Stimulated activated CD4-positive, alpha-beta T cell treated with anti-CD3 and anti-CD28 coated beads, Interleukin-12 subunit alpha, Interleukin-12 subunit beta, amount 100 ng/mL, for 24 hours (primary cell): ENCODE measurements at places on chromosomes 16 and 17.
A peak's percentile ranks its signal among the peaks of the same experiment; 100 is the strongest.

DNA sequence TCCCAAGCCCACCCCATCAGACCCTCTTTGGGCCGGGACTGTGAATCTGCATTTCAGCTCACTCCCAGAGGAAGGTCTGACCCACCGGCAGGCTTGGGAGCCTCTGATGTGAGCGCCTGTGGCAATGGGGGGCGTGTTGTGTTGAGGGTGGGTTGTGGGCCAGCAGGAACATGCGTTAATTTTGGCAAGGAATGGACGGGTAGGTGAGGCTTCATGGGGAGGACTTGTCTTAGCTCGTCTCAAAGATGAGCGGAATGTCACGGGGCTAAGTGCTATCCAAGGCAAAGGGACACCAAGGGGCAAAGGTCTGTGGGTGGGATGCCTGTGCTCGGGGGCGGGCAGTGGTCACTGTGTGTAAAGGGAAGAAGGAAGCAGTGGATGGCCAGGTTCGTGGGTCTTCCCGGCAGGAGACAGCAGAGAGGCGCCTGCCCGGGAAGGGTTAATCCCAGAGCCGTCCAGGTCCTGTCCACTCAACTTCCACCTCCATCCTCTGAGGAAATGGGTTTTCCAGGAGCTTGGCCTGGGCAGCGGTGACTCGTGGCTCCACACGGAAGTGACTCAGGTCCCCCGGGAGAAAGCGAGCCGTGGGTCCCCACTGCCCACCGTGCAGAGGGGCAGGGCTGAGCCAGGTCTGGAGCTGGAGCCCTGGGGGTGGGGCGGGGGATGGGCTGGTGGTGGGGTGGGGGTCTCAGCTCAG, 17.4 kb downstream of the ADGRG1 start:
- no peak for DNase-seq

DNA sequence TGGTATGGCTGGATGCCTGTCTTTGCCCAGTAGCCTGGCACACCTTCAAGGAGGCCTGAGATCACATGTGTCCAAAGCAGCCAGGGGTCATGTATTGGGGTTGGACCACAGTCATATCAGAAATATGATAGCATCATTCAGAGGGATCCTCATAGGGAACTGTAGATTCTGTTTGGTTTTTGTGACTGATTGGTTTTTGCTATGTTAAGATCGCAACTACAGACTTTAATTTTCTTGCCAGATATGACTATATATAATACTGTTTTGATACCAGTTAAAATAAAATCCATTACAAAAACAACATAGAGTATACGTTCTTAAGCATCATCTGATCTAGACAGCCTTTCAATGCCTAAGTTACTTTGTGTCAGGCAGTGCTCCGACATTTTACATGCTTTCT, 11.8 kb upstream of the SMPD3 start:
- DNase-seq = no peak

DNA sequence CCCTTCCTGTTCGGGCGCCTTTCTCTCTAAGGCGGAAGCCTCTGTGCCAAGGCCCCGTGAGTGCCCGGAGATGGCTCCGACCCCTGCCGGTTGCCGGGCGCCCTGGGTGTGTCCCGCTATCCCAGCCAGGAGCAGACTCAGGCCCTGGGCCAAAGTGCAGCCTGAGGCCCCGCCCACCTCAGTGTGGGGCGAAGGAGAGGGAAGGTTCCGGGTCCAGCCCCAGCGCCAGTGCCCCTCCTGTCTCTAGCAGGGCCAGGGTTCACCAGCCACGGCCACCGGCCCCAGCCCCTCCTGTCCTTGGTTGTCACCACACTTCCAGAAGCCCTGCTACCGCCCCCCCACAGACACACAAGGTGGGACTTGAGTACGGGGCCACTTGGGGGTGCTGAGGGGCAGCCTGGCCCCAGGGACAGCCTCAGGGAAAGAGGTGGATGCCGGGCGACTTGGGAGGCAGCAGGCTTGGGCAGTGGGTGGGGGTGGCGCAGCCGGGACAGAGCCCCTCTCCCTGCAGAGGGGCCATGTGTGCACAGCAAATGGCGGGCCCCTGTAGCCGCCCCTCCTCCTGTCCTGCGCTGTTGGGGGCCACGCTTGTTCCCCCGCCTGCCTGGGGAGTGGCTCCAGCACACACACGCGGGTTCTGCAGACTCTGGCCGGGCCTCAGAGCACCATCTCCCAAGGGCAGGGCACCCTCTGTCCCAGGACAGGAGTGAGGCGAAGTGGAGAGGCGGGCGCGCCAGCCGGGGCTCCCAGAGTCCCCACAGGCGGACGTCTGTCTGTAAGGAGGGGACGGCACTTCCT, 6.0 kb downstream of the C1QTNF8 start:
- DNase-seq = no peak

GRCh38 chr17:33977729-33978514, 277.2 kb upstream of the CCL2 start:
- no peak for DNase-seq

DNA sequence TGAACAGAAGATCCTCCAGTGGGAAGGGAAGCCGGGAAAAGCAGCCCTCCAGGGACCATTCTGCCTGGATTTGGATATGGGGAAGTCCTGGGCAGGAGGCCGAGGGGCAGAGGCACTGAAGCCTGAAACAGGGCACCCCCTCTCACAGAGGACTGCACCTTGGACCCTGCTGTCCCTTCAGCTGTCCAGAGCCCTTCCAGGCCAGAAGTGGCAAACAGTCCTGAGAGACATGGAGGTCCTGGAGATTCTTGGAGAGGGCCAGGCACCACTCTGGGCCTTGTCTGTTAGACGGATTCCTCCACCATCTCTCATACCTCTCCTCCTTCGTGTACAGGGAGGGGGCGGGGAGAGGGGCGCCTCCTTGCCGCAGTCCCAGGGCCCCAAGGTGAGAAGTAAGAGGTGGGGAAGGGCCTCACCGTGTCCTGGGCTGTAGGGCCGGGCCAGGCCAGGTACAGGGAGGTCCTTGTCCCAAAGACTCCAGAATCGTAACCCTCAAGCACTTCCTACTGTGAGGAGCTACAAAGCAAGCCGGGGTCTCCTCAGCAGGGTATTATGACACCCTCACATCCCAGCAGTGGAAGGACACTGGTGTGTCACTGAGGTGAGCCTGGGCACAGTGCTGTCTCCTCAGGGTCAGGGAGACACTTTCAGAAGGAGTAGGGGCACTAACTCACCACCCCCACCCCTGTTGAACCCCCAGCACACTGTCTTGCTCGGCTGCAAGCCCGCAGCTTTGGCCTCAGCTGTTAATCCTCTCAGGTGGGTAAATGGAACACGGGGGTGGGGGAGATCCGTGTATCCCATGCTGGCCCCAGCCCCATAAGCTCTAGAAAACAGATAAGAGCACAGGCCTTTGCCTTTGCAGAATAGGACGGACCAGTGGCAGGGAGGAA, 16.6 kb upstream of the TBX2 start:
- no peak for DNase-seq

- no peak for DNase-seq
Measured at GRCh38 chr16:50699326-50700159, 6.1 kb downstream of the NOD2 start.

DNA sequence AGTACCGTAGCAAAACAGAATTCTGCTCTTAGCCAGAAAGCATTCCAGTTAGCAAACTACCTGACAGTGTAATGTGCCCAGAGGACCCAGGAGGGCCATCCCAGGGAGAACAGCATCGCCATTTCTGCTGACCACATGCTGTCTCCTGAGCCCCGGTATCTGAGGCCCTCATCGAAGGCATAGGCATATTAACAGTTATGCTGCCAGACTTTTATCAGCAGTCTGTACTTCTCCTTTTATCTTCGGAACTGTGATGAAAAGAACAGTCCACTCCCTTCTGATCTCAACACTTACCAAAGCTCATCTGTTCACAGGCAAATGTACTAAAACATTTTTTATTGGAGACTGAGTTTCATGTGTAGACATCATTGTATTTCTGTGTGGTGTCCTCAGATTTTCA, 236.4 kb downstream of the PRKCA start:
- DNase-seq = no peak

DNA sequence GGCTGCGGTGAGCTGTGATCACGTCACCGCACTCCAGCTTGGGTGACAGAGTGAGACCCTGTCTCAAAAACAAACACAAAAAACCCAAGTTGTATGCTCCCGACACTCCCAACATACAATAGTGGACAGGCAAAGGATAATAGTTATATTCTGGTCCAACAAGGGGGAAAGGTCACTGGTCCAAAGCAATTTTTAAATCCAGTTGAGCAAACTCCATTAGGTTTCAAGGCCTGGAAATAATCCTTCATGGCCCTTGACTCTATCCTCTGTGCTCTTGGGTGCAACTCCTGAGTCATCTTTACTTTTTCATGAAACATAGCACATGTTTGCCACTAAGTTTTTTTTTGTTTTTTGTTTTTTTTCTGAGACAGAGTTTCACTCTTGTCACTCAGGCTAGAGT, 50.3 kb upstream of the PHOSPHO1 start:
- no peak for DNase-seq

- DNase-seq = no peak
Measured at GRCh38 chr17:82285141-82285540, 11.6 kb upstream of the CSNK1D start.

- no peak for DNase-seq
Measured at GRCh38 chr16:55120826-55121225, 190.2 kb downstream of the IRX5 start.

GRCh38 chr16:82634955-82635610, 8.3 kb downstream of the CDH13 start:
- no peak for DNase-seq

- no peak for DNase-seq
Measured at GRCh38 chr16:87391324-87391949, 699 bp upstream of the MAP1LC3B start.

DNA sequence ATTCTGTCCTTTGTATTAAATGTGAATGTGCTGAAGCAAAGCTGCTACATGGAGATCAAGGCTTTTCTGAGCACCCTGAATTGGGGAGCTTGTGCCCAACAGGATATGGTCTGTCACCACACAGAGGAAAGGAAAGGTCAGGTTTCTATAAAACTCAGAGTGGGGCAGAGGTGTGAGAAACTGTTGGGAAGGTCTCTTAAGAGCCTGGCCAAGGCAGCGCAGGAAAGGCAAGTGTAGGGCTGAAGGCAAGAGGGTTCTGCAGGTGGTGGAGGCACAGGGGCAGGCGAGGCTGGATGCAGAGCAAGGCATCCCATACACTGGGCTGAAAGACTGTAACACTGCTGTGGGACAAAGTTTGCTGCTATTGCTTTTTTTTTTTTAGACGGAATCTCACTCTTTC, 8.1 kb downstream of the COX6A2 start:
- no peak for DNase-seq

GRCh38 chr16:49558451-49558850, 184.8 kb downstream of the C16orf78 start:
- no peak for DNase-seq

GRCh38 chr17:69523244-69523861, 108.9 kb downstream of the MAP2K6 start:
- no peak for DNase-seq

DNA sequence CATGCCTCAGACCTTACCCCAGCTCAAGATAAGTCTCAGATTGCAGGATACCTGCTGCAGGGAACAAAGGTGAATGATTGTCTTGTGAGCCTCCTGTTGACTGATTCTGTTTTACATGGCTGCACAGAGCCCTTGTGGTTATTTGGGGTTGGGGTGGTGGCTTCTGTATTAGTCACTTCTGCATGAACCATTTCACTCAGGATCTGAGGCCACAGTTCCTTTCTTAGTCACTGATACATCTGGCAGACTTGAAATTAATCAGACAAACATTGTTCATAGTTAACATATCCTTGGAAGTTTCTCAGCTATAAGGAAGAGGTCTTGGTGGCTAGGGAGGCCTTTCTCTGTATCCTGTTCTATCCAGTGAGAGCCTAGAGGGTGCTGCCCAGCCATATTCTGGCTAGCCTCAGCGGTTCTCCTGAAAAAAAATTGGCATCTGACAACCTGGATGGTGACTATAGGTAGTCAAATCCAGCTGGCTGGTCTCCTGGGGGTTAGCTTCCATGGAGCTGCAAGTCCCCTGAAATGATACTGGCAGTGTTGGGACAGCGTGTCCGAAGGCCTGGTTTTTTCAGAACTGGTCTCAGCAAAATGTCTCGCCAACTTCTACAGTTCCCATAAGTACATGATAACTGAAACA, 8.4 kb upstream of the PLK1 start:
- peak; percentile 40 for DNase-seq

DNA sequence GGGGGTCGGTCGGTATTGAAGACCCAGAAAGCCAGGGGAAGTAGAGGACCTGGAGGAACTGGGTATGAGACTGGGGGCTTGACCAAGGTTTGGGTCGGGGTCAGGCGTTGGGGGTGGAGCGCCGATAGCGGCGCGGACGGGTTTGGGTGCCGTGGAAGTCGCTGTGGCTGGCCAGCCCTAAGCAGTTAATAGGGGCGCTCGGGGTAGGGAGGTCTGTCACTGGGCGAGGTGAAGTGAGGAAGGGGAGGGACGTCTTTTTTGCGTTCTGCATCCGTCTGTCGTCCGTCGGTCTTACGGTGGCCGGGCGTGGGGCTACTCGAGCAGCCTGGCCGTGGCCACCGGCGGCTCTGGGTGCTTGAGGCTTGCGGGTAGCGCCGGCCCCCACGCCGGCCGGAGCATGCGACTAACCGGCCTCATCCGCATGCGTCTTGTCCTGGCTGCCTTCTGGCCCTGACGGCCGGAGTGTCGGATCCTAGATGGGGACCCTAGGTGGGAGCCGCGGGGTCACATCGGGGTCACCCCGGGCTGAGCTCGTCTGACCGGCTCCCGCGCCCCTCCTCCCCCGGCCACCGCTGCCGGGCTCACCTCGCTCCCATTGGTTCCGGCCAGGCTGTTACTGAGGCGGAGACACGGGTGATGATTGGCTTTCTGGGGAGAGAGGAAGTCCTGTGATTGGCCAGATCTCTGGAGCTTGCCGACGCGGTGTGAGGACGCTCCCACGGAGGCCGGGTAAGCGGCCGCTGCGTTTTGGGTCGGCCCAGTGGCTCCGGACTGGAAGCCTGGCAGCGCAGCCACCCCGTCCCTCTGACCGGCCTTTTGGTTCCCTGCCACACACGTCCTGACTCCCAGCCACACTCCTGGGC, 10.3 kb upstream of the TMEM88 start:
- DNase-seq = peak; percentile 71

- DNase-seq = peak; percentile 69
Measured at GRCh38 chr17:17001874-17002520, 30.1 kb upstream of the TNFRSF13B start.

DNA sequence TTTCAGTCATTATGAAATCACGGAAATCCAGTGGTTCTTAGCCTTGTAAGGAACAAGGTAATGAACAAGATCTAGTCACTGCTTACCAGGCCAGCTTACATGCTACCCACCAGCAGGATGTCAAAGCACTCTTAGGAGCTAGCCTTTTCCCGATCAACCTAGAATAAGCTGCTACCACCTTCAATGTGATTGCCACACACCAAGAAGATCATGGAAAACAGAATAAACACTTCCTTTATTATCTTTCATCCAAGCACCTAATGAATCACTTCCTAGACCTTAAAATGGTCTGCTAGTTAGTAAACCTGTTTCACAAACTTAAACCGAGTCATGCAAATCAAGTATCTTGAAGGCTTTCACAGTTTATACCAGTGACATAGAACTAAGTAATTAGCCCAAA, 5.0 kb downstream of the BBS2 start:
- no peak for DNase-seq

DNA sequence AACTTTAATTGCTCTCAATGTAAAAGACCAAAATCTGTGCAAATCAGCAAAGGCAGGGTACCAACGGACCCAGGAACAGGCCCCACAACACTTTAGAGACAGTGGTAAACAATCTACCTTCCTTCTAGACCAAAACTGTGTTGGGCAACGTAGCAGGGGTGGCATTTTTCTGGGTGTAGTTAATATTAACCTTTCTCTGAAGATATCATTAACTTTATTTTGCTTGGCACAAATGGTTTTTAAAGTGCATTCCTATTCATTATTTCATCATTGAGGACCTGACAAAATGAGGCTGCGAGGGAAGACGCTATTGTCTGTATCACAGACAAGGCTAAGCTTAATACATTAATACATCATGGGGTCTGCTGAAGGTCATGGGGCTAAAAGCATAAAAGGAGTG, 37.9 kb upstream of the TRAP1 start:
- DNase-seq = no peak

GRCh38 chr17:37694734-37695133, 50.1 kb downstream of the HNF1B start:
- no peak for DNase-seq
